Foreskin keratinocyte (primary cell): ENCODE measurements at places on chromosomes 1 and 21. TPM values are rescaled to one million over a fixed set of nuclear protein-coding genes. Genes with fewer than 3 reads are reported as not detected.

Gene CCDC185
- total RNA-seq, result not detected in 2 replicates

Gene MFAP2
- total RNA-seq, result 53.4 and 83.1 TPM in 2 replicates

Gene CNN3
- 150 and 177 TPM in 2 replicates for total RNA-seq

Gene FAM72A
- 5.7 and 7.1 TPM in 2 replicates for total RNA-seq

Gene PIP5K1A
- 59.0 and 65.8 TPM in 2 replicates for total RNA-seq

DNA sequence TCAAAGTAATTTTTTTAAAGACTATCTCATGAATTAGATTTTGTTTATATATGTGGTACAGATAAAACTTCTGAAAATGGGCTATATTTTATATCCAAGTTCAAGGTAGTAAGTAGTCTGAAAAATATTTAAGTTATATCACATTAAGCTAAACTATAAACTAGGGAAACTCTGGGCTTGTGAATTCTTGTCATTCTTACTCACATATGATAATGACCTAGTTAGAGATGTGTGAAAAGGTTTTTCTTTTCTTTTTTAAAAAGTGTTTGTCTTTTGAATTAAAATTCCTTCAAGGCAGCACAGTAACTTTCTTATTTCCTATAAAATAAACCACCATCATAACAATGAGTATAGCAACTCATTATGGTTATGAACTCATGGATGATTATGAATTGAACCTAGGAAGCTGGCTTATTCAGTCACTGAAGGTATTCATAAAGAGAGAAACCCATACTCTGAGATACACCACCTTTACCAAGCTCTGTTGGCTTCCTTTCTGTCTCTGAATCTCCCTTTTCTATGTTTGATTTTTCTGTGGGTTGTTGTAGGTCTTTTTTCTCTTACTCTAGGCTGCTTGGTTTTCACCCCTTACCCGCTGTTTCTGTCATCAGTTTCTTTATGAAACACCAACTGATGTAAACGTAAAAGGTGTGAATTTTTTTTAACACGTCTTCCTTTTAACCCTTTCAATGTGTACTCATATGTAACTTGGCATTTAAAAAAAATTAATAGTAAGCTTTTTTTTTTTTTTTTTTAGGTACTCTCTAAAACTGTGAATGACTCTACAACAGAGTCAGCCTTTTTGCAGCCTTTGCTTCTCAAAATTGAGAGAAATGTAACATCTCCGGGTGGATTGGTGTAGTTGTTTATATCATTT, 25.2 kb downstream of the IL12RB2 start:
- DNase-seq, result no peak

DNA sequence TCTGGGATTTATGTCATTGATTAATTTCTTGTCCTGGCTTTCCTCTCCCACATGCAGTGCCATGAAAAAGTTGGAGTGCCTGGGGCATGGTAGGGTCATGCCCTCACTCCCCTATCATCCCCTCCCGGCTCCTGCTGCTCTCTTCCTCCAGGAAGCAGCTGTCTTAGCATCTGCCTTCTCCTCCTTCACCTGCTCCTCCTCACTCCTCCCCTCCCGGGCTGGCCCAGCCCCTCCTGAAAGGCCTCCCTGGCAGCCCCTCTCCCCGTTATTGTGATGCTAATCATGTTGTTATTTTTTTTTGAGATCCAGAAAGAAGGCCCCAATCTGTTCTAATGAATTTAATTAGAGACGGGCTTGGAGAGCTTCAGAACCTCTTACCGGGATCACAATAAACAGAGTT, 36.3 kb upstream of the NFASC start:
- no peak for DNase-seq

- no peak for DNase-seq
These were observed 16.4 kb downstream of the KCNA10 start for GRCh38 chr1:110502402-110503151.

DNA sequence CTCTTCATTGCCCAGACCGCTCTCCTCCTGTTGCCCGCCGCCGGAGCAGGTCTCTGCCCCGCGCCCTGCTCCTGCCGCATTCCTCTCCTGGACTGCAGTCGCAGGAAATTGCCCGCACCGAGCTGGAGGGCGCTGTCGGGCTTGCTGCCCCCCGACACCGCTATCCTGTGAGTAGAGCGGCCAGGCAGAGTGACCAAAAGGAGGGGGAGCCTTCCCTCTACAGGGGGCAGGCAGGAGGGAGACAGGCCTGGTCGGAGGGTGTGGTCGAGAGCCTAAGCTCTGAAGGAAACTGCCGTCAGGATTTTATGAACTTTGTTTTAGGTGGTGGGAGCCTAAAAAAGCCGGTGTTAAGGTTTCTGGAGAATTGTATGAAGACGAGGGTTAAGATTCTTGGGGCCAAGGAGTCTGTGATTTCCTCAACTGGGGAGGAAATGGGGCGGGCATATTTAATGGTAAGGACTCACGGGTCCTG, 517 bp downstream of the LRIG2 start:
- no peak for DNase-seq

DNA sequence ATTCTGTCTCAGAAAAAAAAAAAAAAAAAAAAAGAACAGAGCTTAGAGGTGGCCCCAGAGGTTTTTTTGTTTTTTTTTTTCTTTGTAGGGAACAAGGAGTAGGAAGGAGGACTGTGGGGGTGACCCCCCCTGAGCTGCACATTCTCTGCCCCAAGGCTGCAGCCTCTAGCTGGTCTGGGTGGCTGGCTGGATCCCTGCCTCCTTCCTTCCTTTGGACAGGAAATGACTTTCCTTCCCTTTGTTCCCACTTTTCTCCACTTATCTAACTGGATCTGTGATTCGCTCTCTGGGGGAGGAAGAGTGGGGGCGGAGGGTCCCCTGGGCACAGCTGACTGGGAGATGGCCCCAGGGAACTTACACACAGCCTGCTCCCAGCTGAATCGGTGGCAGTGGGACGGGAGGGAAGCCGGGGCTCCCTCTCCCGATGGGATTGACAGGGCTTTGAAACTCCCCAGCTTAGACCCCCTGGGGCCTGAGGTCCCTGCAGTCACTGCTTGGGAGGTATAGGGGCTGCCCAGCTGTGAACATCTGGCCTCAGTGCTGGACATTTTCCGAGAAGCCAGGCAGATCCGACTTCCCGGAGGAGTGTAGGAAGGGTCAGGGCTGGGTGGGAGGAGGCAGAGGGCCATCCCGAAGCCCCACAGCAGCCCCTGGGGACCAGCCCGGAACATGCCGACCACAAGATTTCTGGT, 2.1 kb downstream of the FBLIM1 start:
- peak; percentile 52 for DNase-seq

GRCh38 chr21:18549214-18549905, 145.8 kb upstream of the TMPRSS15 start:
- no peak for DNase-seq

- DNase-seq, result no peak
These were observed 370.2 kb upstream of the USP24 start for GRCh38 chr1:55585402-55585792.

GRCh38 chr1:228827019-228827418, 91.7 kb downstream of the RHOU start:
- DNase-seq, result no peak

Gene NBPF6
- total RNA-seq, result not detected in 2 replicates

GRCh38 chr21:38804030-38804788, 1.5 kb upstream of the ETS2 start:
- no peak for DNase-seq

- DNase-seq, result peak; percentile 96
These were observed 12.6 kb upstream of the RCSD1 start for GRCh38 chr1:167617153-167618147.

DNA sequence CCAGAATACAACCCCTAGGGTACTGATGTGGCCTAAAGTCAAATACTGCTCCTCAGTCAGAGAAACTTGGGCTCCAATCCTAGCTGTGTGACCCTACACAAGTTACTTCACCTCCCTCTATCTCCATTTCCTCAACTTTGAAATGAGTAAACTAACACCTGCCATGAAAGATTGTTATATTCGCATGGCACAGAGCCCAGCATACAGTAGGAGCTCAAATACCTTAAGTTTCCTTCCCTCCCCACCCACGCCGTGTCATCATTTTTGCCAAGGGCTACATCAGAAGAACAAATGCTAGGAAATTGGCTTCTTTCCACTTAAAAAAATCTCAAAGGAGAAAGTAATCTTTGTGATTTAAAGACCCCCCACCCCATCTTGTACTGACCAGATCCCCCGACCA, 22.2 kb upstream of the ZNF362 start:
- DNase-seq, result peak; percentile 45

GRCh38 chr1:51535006-51535592, 16.0 kb upstream of the EPS15 start:
- no peak for DNase-seq

DNA sequence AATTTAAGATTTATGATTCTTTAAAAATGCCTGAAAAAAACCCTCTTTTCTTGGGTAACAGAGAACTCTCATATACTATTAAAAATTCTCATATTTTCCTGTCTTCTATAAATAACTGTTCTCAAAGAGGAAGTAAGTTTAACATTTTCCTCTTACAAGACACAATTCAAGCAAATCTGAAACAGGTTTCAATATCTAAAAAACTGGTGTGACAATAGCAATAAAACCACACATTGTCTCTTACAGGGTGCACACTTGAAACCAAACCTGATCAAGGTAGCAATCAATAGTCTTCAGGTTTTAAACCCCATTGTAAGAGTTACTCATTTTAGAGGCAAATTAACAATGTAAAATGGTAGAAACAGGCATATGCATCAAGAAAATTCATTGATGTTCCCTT, 28.0 kb downstream of the FUBP1 start:
- no peak for DNase-seq

DNA sequence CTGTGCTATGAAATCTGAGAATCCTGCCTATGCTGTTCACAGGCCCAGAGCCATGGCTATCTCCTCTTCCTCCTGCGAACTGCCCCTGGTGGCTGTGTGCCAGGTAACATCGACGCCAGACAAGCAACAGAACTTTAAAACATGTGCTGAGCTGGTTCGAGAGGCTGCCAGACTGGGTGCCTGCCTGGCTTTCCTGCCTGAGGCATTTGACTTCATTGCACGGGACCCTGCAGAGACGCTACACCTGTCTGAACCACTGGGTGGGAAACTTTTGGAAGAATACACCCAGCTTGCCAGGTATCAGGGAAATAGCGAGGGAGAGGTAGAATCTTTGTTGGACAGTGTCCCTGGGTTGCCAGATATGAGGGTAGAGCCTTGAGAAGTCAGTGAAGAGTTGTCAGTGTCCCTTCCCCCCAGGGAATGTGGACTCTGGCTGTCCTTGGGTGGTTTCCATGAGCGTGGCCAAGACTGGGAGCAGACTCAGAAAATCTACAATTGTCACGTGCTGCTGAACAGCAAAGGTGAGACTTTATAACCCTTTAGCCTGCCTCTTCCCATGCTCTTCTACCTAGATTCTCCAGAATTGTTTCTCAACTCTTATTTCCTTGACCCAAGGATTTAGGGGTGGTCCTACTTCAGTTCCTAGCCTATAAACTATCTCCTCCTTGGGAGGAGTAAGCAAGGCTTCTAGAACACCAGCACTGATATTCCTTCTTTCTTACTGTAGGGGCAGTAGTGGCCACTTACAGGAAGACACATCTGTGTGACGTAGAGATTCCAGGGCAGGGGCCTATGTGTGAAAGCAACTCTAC, 1.4 kb downstream of the NIT1 start:
- DNase-seq, result peak; percentile 70

- no peak for DNase-seq
These were observed 73.0 kb upstream of the TLR5 start for GRCh38 chr1:223216074-223216473.

Gene ZNF678
- total RNA-seq, result 4.2 TPM in 2 replicates
